Sciatic nerve (tissue), 2 donors: ENCODE measurements at places on chromosomes 13 and 19.

- DNase-seq, result peak; percentile 99
These were observed 1.6 kb downstream of the IGFLR1 start for GRCh38 chr19:35740423-35741202.

DNA sequence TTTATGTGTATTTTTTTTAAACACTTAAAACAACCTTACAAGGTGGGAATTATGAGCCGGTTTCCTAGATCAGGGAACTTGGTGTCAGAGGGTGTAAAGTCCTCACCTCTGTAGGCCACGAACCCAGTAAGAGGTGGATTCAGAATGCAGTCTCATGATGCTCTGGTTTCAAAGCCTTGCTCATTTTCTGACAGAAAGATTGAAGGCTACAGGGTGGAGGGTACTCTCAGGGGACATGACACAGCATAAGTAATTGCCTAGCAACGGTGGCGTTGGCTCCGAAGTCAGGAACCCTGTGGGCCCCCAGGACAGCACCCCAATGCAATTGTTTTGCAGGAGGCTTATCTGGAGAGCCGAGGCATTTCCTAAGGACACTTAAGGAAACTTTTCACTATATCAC is 794.7 kb downstream of the EFNB2 start:
- no peak for DNase-seq

GRCh38 chr13:67216864-67217263 is 13.3 kb downstream of the PCDH9 start:
- no peak for DNase-seq

DNA sequence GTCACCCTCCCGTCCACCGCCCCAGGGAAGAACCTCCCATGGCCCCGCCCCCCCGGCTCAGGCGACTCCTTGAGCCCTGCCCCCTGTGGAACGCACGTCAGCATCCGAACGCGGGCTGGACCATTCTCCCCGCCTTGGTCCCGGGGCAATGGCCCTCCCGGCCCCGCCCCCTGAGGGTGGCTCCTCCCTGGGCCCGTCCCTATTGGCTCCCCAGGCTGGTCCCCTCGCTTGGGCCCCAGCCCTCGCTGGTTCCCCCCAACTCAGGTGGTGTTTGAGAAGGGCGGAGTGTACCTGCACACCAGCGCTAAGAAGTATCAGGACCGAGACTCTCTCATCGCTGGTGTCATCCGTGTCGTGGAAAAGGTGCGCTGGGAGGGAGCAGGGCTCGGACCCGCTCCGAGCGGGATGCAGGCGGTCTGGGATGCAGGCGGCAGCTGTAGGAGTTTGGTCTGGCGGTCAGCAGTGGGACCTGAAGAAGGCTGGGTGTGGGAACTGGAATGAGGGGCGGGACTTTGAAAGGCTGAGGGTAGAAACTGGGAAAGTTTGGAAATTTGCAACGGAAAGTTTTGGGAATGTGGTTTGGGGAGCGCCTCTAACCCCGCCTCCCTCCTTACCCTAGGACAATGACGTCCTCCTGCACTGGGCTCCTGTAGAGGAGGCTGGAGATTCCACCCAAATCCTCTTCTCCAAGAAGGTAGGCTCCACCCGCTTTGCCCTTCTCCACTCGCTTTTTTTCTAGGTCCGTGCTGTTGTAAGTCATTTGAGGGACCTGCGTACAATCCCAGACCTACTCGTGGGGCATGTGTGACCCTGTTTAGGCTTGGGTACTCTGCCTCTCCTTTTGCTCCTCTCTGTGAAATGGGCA is 609 bp downstream of the TBC1D17 start:
- peak; percentile 99 for DNase-seq

- DNase-seq, result no peak
These were observed 119.8 kb upstream of the STARD13 start for GRCh38 chr13:33405371-33405770.

DNA sequence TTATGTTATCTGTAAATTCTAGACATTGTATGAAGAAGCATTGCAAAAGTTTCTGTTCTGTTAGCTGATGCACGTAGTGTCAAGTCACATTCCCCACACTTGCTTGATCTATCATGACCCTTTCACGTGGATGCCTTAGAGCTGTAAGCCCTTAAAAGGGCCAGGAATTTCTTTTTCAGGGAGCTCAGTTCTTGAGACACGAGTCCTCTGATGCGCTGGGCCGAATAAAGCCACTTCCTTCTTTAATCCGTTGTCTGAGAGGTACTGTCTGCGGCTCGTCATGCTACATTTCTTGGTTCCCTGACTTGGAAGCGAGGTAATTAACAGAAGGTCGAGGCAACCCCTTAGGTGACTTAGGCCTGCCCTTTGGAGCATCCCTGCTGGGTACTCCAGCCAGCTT is 5.8 kb downstream of the ZNF816 start:
- no peak for DNase-seq

GRCh38 chr19:35098413-35099049 is 17.1 kb upstream of the FXYD3 start:
- no peak for DNase-seq

GRCh38 chr13:37534676-37535075 is 63.9 kb downstream of the POSTN start:
- DNase-seq, result no peak

DNA sequence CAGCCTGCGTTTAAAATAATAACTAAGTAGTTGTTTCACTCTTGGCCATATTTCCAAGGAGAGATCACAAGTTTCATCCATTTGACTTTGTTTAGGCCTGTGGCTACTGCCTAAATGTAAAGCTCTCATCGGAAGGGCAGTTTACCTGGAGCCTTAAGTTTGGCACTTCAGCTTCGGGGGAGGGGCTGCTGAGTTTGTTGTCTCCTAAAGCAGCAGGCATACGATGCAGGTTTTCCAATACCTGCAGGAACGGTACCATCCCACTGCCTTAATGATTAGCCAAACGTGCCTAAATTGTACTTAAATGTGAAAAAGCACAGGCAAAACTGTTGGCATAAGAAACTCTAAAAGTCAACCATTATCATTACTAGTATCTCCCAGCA is 63.1 kb downstream of the CRYL1 start:
- DNase-seq, result no peak

GRCh38 chr13:38686577-38687245 is at the start of gene FREM2:
Gene FREM2 (plus strand): TSS chr13:38687077. CDS start chr13:38687345, 268 bp downstream.
- DNase-seq, result peak; percentile 59

DNA sequence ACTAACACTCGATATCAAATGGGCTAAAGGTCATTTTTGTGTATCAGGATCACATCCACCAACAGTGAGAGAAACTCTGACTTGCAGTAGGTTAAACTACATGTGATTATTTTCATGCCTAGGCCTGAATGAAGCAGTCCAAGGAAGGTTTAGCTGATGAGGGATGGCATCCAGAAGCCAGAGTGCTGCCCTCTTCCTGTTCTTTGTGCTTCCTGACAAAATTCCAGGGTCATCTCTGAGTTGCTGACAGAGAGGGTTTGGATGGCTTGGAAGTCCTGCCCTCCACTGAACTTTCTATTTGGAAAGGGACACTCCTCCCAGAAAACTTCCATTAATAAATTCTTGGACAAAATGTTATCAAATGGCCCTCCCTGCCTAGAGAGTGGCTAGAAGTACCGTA is 728.3 kb upstream of the SLC10A2 start:
- DNase-seq, result no peak

DNA sequence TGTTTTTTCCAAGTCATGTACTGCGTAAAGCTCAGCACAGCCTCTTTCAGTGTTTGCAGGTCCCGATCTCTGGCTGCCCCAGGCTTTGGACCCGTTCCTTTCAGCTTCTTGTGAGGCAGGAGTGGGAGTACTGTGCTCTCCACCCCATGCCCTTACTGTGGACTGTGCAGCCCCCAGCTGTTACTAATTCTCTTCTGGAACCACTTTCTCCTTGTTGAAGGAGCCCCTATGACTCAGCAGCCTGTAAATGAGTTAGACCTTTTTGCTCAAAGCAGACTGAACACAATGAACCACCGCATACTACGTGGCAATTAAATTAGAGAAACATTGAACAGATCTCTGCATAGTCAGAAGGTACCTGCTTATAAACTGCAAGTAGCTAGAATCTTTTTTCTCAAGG is 39.0 kb downstream of the SERTM1 start:
- no peak for DNase-seq

DNA sequence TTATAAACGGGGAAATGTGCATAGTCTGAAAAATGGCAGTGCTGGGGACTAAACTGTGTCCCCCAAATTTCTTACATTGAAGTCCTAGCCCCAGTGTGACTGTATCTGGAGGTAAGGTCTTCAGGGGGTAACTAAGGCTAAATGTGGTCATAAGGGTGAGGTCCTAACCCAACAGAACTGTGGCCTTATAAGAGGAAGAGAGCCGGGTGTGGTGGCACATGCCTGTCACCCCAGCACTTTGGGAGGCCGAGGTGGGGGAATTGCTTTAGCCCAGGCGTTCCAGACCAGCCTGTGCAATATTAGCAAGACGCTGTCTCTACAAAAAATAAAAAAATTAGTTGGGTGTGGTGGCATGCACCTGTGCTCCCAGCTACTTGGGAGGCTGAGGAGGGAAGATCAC is 17.8 kb downstream of the PROZ start:
- DNase-seq, result no peak

DNA sequence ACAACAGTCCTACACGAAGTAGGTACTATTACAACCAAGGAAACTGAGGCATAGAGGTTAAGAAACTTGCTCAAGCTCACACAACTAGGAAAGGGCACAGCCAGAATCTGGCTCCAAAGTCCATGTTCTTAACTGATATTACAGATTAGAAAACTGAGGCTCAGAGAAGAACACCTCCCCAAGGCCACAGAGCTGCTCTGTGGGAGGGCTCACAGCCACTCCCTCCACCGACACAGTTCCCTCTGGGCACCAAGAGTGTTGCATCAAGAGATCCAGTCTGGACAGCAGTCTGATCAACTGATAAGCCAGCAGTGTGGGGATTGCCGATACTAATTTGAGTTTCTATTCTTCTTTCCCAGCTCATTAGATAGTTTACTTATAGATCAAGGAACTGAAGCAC is 29.5 kb downstream of the SLC15A1 start:
- no peak for DNase-seq

- no peak for DNase-seq
These were observed 70.4 kb upstream of the MRI1 start for GRCh38 chr19:13693889-13694288.

- no peak for DNase-seq
These were observed 942.4 kb upstream of the PCDH20 start for GRCh38 chr13:62357887-62358645.

GRCh38 chr19:14167576-14168138 is 31.3 kb upstream of the ASF1B start:
- DNase-seq, result no peak

- DNase-seq, result peak; percentile 88
These were observed 21.9 kb downstream of the GRIN2D start for GRCh38 chr19:48415395-48415794.

DNA sequence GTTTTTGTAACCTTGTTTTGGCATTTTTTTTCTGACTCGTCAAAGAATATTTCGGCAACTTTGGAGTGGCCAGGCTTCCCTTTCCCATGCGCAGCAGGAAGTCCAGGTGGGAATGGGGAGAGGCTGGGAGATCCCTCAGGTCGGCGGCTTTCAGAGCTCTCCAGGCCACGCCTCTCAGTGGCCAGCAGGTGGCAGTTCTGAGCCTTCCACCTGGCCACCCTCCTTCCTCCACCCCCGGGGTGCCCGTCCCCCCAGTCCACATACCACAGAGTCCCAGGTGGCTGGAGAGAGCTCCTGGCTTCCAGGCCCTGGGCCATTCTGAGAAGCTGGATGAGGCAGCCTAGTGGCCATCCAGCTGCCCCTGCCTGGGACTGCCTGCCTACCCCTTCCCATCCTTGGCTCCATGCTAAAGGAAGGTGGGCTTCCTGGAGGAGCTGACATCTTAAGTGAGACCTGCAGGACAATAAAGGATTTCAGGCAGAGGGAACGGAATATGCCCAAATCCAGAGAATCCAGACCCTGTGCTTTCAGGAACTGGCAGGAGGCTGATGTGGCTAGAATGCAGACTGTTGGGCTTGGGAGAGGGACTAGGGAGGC is 46.3 kb downstream of the CCNE1 start:
- no peak for DNase-seq

DNA sequence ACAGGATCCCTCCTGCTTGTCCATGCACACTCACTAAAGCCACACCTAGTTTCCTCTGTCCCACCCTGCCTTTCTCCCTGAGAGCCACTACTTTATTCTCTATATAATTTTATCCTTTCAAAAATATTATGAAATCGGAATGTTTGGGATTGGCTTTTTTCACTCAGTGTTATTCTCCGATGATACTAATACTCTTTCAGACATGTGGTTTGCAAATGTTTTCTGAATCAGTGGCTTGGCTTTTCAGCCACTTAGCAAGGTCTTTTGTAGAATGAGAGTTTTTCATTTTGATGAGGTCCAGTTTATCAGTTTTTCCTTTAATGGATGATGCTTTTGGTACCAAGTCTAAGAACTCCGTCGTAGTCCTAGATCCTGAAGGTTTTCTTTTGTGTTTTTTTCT is 11.6 kb downstream of the SPATA13 start:
- no peak for DNase-seq

GRCh38 chr13:46160471-46161066 is 21.4 kb downstream of the LCP1 start:
- no peak for DNase-seq

GRCh38 chr19:54029301-54029700 is 34.4 kb downstream of the VSTM1 start:
- DNase-seq, result no peak

- DNase-seq, result no peak
These were observed 545 bp upstream of the ISYNA1 start for GRCh38 chr19:18438331-18439024.

GRCh38 chr13:25067064-25067463 is 28.9 kb upstream of the PABPC3 start:
- DNase-seq, result no peak

- no peak for DNase-seq
These were observed 1094.3 kb downstream of the EFNB2 start for GRCh38 chr13:105441051-105441750.

GRCh38 chr13:91804724-91805123 is 406.3 kb downstream of the GPC5 start:
- no peak for DNase-seq

- no peak for DNase-seq
These were observed 93.1 kb downstream of the CYSLTR2 start for GRCh38 chr13:48746821-48747220.

DNA sequence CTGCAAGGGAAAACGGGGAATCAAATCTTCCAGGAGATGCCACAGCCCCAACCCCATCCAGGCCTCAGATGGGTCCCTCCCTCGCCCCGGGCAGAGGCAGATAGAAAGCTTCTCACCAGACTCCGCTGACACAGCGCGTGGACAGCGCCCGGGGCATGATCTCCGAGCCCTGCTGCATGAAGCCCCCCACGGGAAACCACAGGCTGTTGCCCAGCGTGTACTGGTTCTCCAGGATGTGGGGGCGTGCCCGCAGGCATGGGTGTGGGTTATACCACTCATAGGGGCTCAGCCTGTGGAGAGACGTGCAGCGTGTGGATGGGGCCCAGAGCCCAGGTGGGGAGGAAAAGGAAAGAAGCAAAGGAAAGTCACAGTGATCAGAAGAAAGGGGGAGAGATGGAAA is 27.2 kb upstream of the ATP1A3 start:
- no peak for DNase-seq
